Osteoblast (primary cell): ENCODE measurements at places on chromosomes 4 and X. TPM values are rescaled to one million over a fixed set of nuclear protein-coding genes. Genes with fewer than 3 reads are reported as not detected.

DNA sequence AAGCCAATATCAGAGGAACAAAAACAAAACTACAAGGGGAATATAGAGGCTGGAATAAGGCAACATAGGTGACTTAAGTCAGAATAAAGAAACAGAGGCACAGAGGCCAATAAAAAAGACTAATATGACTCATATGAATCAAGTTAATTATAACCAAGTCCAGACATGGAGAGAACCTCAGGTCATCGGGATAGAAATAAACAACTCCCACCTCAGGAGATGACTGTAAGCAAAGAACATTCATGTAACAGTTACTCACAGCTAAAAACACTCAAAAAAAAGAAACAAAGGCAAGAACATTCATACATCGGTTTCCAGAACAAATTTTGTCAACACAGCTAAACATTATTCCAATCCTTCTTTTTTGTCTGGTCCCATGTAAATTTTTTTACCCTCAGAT lies 60.3 kb upstream of the RXFP1 start:
- DNase-seq = no peak

TMEM47 gene
- total RNA-seq = 85.7 and 111 TPM in 2 replicates

GYPE gene
- total RNA-seq = under 0.01 and 0.29 TPM in 2 replicates

DNA sequence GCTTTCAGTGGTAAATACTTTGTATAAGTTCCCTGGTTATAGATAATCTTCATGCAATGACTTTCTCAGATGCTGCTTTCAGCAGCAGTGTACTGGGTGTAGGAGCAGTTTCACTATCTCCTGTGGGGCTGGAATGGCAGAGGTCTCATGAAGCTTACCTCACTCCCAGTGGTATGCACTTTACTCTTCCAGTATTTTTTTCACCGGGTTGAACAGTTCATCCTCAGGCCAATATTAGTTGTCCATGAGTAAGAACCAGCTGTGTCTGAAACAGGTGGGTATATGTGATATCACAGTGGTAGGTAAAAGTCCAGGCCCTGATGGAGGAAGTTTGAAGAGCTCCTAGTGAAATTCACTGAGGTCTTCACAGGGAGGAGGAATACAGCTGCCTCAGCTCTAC lies 351.5 kb upstream of the EMCN start:
- DNase-seq = peak; percentile 8
